EH (cell line): ENCODE measurements at places on chromosomes 6 and 20.

DNA sequence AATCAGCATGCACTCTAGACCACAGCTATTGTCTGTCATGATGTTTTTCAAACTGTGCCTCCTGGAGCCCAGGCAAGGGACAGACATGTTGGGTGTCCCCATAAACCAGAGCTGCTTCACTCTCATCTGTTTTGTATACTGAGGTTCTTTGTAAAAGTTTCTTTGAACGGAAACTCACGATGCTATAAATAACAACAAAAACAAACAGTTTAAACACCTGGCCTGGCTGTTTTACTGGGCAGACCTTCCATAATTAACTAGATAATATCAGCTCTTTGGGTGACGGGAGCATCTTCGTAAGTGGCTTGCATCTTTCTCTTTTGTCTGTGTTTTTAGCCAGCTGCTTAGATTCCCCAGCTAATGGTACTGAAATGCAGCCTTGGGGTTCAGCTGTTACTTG lies 190.3 kb downstream of the ZDHHC14 start:
- DNase-seq = no peak

DNA sequence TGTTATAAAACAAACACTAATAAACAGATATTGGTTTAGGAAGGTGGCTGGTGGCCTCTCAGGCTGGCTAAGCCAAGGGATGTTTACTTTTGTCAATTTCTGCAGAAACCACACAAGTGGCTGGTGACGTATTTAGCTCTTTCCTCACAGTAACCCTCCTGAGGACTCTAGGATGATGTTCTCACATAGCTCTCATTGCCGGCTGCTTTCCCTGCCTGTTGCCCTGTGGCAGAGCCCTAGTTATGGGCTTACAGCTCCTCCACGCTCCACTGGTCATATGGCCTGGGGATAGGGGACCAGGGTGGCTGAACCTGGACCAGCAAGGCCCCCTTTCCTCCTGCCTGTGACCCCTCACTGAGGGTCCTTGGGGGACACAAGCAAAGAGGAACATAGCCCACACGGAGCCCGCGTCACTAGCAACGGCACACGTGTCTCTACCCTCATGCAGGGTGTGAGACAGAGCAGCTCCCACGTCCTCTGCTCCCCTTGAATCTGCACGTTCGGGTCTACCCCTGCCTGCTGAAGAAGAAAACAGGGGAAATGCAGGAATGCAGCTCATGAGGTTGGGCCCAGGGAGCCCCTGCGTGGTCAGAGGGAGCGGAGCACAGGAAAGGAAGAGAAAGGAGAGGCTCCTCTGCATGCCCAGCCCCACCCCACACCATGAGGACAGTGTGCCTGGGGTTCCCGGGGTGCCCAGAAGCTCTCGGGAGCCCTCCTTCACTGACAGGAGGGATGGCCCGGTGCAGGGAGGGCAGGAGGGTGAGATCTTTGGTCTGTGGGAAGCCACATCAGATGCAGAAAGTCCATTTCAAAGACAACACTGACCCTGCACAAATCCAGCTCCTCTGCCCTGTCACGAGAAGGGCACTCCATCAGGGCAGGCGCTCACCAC lies 13.9 kb downstream of the RAMACL start:
- DNase-seq = peak; percentile 62

- no peak for DNase-seq
Measured at GRCh38 chr6:162736961-162737360, 9.2 kb downstream of the PACRG start.

DNA sequence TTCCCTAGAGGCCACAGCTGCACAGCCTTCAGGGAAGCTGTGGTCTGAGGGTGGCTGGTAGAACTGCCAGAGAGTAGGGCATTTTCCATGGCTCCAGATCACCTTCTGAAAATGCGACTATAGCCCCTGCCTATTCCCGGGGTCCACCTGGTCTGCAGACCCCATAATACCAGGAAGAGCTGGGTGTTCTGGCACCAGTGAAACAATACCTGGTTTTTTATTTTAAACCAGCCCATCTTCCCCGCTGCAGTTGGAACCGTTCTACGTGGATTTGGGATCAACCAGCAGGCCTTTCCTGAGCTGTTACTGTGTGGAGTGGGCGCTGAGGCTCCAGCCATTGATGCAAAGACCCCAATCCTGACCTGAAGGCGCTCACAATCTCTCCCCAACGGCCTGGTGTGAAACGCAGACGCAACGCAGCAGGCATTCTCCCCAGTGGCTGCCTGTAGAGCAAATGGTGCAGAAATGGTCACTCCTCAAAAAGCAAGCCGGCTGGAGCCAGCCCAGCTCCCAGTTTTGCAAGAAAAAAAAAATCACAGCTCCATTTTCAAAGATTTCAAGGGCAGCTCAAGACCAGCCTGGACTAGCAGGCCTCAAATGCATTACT lies 11.3 kb downstream of the NPEPL1 start:
- no peak for DNase-seq

- DNase-seq = peak; percentile 35
Measured at GRCh38 chr20:39829256-39829655, 859.8 kb downstream of the MAFB start.

- DNase-seq = no peak
Measured at GRCh38 chr6:136803608-136804007, 11.3 kb upstream of the MAP3K5 start.

- no peak for DNase-seq
Measured at GRCh38 chr20:25065072-25065624, 7.2 kb upstream of the ACSS1 start.

DNA sequence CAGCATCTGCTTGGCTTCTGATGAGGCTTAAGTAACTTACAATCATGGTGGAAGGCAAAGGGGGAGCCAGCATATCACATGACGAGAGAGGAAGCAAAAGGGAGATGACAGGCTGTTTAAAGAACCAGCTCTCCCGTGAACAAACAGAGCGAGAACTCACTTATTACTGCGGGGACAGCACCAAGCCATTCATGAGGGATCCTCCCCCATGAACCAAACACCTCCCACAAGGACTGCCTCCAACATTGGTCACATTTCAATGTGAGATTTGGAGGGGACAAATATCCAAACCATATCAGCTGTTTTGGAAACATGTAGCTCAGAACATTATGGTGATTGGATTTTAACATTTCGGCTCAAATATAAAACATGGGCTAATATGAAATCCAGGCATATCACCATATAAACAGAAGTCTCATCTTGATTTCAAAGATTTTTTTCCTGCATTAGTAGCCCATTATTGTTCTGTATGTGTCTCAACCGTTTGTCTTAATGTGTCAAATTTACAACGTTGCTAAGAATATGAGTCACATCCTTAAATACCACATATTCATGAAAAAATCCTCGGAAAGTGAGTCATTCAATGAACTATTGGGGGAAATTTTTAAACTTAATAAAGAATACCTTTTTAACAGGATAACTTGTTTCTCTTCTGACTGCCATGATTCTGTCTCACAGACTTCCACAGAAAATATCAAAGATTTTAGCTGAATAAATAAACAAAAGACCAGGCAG lies 894.3 kb downstream of the TFAP2A start:
- peak; percentile 89 for DNase-seq

DNA sequence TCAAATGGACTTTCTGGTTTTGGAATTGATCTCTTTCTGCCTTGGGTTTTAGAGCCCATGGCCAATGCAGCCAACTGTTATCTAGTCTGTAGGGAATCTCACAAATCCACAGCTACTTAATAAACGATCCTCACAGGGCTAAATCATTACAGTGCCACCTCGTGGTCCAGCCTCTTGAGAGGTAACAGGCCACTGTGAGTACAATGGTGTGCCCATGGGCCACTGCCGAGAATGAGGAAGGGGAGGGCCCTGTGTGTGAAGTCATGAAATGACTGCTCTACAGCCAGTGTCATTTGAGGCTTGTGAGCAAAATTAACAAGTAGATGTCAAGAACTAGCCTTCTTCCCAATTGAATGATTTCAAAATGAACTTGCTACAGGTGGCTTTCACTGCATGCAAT lies 54.3 kb upstream of the GMPR start:
- DNase-seq = peak; percentile 54
